ENCODE measurements at places on chromosomes 5 and 9.

GRCh38 chr5:150757087-150757649 lies 1.6 kb downstream of the DCTN4 start:
- DNase-seq: no peak

DNA sequence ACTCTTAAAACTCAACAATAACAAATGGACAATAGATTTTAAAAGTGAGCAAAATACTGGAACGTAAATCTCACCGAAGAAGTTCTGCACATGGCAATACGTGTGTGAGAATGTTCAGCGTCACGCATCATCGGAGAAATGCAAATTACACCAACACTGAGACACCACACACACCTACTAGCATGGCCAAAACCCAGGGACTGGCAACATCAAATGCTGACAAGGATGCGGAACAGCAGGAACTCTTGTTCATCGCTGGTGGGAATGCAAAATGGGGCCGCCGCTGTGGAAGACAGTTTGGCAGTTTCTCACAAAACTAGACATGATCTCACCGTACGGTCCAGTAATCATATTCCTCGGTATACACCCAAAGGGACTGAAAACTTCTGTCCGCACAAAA lies 21.6 kb upstream of the CLPTM1L start:
- DNase-seq: no peak

DNA sequence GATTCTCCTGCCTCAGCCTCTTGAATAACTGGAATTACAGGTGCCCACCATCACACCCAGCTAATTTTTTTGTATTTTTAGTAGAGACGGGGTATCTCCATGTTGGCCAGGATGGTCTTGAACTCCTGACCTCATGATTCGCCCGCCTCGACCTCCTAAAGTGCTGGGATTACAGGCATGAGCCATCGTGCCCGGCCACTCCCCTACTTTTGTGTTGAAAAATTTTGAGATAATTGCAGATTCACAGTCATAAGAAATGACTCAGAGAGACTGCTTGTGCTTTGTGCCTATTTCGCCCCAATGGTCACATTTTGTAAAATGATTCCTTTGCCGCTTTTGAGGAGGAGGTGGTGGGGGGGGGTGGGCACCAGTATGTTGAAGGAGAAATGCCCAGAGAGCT lies 48.1 kb upstream of the SH3PXD2B start:
- DNase-seq: no peak

- peak; percentile 51 for DNase-seq
These were observed 33.8 kb upstream of the ANXA2R start for GRCh38 chr5:43073597-43074546.

- no peak for DNase-seq
These were observed 1.5 kb upstream of the SIT1 start for GRCh38 chr9:35651956-35652828.
